Activated B cell treated with CpG ODN at 0.5 μM for 24 hours (primary cell): ENCODE measurements at places on chromosomes 2 and 18. TPM values are rescaled to one million over a fixed set of nuclear protein-coding genes. Genes with fewer than 3 reads are reported as not detected.

DNA sequence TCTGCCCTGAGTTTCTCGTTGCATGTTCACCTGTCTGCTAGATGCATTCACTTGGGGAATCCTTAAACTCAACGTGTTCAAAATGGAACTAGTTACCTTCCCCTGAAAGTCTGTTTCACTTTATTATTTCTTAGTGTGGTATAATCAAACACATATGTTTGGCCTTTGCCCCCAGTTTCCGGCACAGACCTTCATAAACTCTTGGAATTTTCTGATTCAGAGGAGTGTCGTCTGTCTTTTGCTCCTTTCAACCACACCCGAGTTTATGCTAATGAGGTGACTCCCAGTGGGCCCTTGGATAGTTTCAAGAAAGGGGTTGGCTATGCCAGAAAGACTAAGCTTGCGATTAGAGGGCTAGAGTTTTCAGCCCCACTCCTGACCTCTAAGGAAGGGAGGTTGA lies 198.9 kb downstream of the CDCA7 start:
- H3K27me3 ChIP-seq, result peaks cover 14% of the 10 kb centered on the region
- H3K4me1 ChIP-seq, result no peaks in the 10 kb centered on the region
- DNase-seq, result no peak
- H3K36me3 ChIP-seq, result no peaks in the 10 kb centered on the region
- no peak overlapping the region for H3K27ac ChIP-seq

DNA sequence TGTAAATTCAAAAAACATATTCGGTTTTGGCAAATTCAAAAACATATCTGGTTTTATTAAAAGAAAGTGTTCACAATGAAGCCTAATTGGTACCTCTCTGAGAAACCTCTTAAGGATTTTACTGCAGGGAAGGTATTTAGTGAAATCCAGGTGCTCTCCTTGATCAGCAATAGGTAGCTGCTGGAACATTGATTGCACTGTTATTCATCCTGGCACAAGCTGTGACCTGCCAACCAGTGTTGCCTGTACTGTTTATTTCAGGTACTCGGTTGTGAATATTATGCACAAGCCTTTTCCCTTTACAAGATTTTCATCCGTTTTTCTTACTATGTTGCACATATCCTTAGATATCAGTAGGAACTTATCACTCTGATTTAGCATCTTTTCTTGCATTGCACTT lies 155.8 kb upstream of the ZEB2 start:
- H3K4me3 ChIP-seq, result no peak overlapping the region
- H3K4me1 ChIP-seq, result peaks cover 38% of the 10 kb centered on the region
- no peak overlapping the region for H3K27ac ChIP-seq

DNA sequence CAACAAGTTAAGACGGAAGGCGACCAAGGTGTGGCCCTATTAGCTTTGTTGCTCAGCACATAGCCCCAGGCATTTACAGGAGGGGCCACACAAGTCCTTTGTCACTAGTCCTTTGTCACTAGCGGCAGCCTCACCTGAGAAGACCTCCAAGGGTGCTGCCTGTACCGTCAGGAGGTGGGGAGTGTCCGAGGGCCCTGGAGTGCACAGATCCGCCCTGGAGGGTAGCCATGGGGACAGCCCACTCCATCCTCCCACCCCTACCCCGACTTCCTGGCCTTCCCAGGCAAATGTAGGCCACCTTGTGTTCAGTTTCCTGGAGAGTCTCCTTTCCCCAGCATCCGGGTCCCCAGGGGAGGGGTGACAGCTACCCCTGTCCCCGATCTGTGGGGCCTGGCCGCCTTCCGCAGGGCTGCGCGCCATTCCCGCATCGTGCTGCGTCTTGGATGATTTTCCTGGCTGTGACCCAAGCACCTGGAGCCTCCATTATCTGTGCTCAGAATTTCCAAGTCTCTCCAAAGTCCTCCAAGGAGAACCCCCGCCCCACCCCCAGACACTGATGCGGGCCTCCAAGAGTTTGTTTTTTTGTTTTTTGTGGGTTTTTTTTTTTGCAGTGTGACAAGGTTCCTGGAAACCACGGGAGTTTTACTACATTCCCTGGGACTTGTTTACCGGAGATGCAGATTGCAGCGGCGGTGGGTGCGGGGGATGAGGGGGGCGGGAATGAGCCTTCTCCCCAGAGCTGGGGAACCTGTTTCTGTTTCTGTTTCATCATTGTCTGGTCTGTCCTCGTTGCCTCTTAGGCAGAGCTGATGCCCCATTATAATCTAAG lies 28.6 kb downstream of the TEX44 start:
- H3K4me1 ChIP-seq, result peaks cover 4% of the 10 kb centered on the region
- no peak overlapping the region for H3K4me3 ChIP-seq
- no peak overlapping the region for H3K27ac ChIP-seq
- H3K36me3 ChIP-seq, result no peaks in the 10 kb centered on the region
- DNase-seq, result no peak
- H3K27me3 ChIP-seq, result no peaks in the 10 kb centered on the region

DNA sequence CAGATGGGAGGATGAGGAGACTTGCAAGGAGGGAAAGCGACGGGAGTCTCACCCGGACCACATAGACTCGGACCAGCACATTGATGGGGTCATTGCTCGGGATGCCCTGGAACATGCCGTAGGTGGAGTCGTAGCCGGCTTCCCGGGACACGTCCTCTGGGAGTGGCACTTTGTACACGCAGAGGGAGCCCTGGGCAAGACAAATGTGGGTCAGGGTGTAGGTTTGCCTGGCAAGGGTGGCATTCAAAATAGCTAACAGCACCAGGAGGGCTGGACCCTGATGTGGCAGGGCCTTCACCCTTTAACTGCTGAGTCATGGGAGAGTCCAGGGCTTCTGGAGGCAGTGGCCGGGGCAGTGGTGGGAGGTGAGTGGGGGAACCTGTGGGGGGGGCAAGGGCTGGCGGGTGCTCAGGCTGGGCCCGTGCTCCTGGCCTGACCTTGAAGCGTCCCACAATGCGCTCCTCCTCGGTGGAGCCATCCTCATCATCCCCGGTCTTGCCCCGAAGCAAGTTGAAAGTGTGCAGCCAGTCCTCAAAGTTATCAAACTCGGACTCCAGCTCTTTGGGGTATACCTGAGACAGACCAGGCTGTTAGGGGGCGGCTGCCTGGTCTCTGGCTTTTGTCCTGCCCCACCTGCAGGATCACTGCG lies 11.1 kb downstream of the OTOF start:
- H3K27ac ChIP-seq, result no peak overlapping the region
- no peaks in the 10 kb centered on the region for H3K4me1 ChIP-seq
- no peaks in the 10 kb centered on the region for H3K36me3 ChIP-seq
- no peak overlapping the region for H3K4me3 ChIP-seq
- DNase-seq, result no peak

DNA sequence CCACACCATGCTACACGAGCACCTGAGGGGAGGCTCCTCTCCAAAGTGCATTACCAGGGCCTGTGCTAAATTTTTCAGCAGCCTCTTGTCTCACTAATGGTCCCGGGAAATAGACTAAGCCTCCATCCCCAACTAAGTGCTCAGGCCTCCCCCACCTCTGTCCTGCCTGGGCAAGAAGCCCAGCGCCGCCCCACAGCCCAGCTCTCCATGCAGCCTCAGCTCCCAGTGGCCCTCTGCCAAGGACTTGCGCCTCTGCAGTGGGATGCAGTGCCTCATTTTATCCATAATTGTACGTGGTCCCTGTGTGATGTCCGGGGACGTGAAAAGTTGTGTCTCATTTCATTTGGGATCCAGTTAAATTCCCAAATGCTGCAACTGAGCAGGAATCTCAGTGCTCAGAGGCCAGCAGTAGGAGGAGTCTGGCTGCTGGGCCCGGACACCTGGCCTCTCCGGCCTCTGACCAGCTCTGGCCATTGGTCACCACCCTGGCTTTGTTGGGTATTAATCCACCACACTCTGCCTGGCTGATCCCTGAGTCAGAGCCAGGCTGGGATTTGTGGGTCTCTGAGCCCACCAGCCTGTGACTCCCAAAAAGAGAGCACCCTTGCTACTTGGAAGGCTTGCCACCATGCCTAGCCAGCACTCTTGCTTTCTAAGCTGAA lies 11.4 kb upstream of the STEAP3 start:
- H3K27ac ChIP-seq, result no peak overlapping the region
- peaks cover 7% of the 10 kb centered on the region for H3K27me3 ChIP-seq
- H3K4me3 ChIP-seq, result no peak overlapping the region
- H3K36me3 ChIP-seq, result no peaks in the 10 kb centered on the region

- no peak for DNase-seq
- H3K4me3 ChIP-seq, result no peak overlapping the region
- H3K27ac ChIP-seq, result no peak overlapping the region
- peaks cover 50% of the 10 kb centered on the region for H3K27me3 ChIP-seq
- H3K36me3 ChIP-seq, result no peaks in the 10 kb centered on the region
Measured at GRCh38 chr2:218954541-218955300, 4.7 kb upstream of the CDK5R2 start.

DNA sequence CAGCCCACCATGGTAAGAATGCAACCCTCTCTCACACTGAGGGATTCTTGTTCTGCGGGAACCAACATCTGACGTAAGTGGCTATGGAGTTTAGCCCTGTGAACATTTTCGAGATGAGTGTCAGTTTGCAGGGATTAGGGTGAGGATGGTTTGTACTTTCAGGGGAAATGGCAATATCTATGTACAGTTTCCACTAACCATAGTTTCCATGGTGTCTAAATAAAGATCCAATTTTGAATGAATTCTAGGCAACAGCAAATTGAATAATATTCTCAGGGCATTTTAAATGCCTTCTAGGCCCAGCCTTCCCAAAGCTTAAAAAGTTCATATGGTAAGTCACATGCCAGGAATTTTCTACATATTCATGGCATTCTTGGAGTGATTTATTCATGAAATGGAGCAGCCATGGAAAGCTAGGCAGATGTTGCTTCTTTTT lies 105.4 kb upstream of the MMADHC start:
- no peaks in the 10 kb centered on the region for H3K36me3 ChIP-seq
- no peak for DNase-seq
- no peak overlapping the region for H3K4me3 ChIP-seq
- H3K27ac ChIP-seq, result no peak overlapping the region
- H3K27me3 ChIP-seq, result no peaks in the 10 kb centered on the region

The CRYBA2 gene
- total RNA-seq, result not detected in 2 replicates

The IL1R1 gene
- not detected in 2 replicates for total RNA-seq

The ALPP gene
- 0.38 TPM in 1 of 2 replicates, not detected in the other for total RNA-seq

- no peak overlapping the region for H3K4me3 ChIP-seq
- H3K4me1 ChIP-seq, result peaks cover 13% of the 10 kb centered on the region
- no peak for DNase-seq
- H3K27me3 ChIP-seq, result peaks cover 5% of the 10 kb centered on the region
- no peaks in the 10 kb centered on the region for H3K36me3 ChIP-seq
- H3K27ac ChIP-seq, result no peak overlapping the region
Measured at GRCh38 chr2:171513719-171514160, 8.5 kb upstream of the CYBRD1 start.

- H3K4me1 ChIP-seq, result peaks cover 70% of the 10 kb centered on the region
- no peak for DNase-seq
- peaks cover 33% of the 10 kb centered on the region for H3K36me3 ChIP-seq
- peaks cover 31% of the 10 kb centered on the region for H3K27me3 ChIP-seq
- peak overlapping the region; percentile 81 for H3K4me3 ChIP-seq
Measured at GRCh38 chr2:74503506-74504475, 3.7 kb downstream of the PCGF1 start.

DNA sequence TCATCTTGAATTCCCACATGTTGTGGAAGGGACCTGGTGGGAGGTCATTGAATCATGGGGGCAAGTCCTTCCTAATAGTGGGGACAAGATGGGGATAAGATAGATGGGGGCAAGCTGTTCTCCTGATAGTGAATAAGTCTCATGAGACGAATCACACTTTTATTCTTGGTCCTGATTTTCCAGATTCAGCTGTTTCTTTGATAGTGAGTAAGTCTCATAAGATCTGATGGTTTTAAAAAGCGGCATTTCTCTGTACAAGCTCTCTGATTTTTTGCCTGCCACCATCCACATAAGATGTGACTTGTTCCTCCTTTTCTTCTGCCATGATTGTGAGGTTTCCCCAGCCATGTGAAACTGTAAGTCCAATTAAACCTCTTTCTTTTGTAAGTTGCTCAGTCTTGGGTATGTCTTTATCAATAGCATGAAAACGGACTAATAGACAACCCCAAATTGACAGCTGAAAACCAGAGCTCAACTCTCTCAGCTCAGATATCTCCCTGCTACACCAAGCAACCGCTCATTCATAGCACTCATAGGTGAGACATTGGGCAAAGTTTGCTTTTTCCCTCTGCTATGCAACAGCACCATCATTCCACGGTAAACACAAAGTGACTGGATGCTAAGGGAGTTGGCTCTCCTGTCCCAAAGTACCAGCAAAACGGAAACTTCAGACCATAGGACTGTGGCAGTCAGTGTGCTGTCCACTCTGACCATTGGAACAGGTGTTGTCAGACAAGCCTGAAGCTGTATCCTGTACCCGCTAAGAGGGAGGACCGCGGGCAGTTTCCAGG lies 44.9 kb upstream of the TBC1D8 start:
- H3K27me3 ChIP-seq, result peaks cover 10% of the 10 kb centered on the region
- H3K36me3 ChIP-seq, result no peaks in the 10 kb centered on the region
- H3K27ac ChIP-seq, result no peak overlapping the region
- H3K4me3 ChIP-seq, result no peak overlapping the region

The TTC39C gene
- 60.6 and 68.4 TPM in 2 replicates for total RNA-seq

- H3K36me3 ChIP-seq, result no peaks in the 10 kb centered on the region
- no peak overlapping the region for H3K4me3 ChIP-seq
- no peak overlapping the region for H3K27ac ChIP-seq
- H3K27me3 ChIP-seq, result no peaks in the 10 kb centered on the region
- DNase-seq, result no peak
Measured at GRCh38 chr2:155944218-155944617, 388.3 kb downstream of the NR4A2 start.

- no peak overlapping the region for H3K4me3 ChIP-seq
- no peak for DNase-seq
- H3K4me1 ChIP-seq, result peaks cover 2% of the 10 kb centered on the region
- H3K36me3 ChIP-seq, result no peaks in the 10 kb centered on the region
Measured at GRCh38 chr2:7660816-7661215, 743.6 kb downstream of the RNF144A start.

DNA sequence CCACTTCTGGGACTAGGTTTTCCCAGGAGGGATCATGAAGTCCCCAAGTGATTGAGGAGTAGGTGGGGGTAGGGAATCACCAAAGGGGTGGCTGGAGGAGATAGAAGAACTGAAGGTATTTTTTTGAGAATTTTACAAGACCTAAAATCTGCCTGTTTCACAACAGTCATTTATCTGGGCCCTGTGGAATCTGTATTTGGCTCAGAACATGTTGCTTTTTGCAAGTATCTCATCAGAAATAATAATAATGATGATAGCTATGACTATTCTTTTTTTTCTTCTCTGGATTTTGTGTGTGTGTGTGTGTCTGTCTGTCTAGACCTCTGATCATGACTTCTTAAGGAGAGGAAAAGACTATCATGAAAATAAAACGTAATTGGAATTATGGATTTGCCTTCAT lies 13.9 kb downstream of the STON1 start:
- H3K27me3 ChIP-seq, result no peaks in the 10 kb centered on the region
- no peak for DNase-seq
- H3K36me3 ChIP-seq, result no peaks in the 10 kb centered on the region
- H3K27ac ChIP-seq, result no peak overlapping the region

The PLCD4 gene
- total RNA-seq, result 0.64 and 1.0 TPM in 2 replicates

The PFN4 gene
- 0.34 and 0.60 TPM in 2 replicates for total RNA-seq

The ZNF385B gene
- not detected in 2 replicates for total RNA-seq
